Stimulated activated CD8-positive, alpha-beta memory T cell treated with anti-CD3 and anti-CD28 coated beads, Interleukin-4, amount 100 ng/mL, for 1 hour (primary cell): ENCODE measurements at places on chromosomes 2 and 18.

DNA sequence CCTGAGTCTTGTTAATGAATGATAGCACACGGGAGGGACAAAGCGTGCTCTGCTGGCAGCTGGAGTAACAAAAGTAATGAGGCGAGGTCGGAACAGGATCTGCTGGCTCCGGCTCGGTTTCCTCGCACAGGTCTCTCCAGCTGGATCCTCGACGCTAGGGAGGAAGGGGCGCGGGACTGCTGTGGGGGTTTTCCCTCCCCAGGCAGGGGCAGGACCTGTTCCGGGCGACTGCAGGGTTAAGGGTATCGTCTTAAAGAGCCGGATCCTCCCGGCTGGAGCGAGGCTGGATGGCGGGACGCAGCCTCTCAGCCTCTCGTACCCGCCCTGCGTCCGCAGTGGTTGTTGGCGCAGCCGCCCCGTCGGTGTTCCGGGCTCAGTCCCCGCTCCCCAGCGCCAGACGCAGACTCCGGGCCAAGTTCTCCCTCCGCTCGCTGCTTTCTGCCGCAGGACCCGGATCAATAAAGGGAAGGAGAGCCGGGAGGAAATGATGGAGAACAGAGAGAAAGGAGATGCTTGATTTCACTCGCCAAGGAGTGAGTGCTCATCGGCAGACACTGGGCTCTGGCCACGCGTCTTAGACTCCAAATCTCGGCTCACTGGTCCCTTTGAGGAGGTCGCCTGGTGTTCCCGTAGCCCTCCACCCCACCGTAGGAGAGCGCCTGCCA lies 1.1 kb upstream of the LIPG start:
- DNase-seq = no peak

DNA sequence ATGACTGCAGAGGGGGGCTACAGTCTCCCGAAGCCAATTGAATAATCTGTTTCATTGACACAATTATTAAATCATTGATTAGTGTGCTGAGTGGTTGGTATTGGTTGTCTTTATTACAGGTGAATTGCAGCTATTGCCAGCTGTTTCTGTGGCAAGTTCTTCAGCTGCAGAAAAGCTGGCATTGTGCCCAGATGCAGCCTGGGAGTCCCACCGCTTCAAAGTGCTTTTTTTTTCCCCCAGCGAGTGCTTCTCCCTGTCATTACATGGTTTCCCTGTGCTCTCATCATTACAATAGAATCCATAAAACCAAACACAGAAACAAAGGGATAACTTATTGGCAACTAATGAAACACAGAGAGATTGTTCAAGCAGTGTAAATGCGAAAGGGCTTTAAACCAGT lies 164.7 kb downstream of the GRB14 start:
- no peak for DNase-seq

DNA sequence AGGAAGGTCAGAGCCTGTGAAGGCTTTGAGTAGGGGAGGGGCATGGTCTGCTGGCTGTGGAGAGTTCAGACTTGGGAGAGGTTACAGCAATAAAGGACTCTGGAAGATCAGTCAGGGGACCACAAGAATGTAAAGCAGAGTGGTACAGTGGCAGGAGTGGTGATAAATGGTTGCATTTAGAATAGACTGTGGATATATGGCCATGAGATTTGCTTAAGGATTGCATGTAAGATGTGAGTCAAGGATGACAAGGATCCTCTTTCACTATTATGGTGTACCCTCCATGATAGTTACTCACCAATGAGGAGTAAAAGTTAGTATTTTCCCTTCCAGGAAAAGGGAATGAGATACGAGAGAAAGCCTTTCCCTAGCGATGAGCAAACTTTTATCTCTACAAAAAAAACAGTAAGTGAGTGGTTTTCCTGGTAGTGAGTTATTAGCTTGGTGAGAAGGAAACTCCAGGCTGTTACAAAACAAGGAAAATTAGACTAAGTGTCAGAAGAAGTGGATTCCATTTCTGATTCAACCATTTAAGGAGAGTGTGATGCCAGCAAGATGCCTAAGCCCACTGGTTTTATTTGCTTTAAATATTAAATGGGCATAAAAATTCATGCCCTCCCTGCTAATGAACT lies 818.0 kb upstream of the ACVR2A start:
- DNase-seq = no peak

DNA sequence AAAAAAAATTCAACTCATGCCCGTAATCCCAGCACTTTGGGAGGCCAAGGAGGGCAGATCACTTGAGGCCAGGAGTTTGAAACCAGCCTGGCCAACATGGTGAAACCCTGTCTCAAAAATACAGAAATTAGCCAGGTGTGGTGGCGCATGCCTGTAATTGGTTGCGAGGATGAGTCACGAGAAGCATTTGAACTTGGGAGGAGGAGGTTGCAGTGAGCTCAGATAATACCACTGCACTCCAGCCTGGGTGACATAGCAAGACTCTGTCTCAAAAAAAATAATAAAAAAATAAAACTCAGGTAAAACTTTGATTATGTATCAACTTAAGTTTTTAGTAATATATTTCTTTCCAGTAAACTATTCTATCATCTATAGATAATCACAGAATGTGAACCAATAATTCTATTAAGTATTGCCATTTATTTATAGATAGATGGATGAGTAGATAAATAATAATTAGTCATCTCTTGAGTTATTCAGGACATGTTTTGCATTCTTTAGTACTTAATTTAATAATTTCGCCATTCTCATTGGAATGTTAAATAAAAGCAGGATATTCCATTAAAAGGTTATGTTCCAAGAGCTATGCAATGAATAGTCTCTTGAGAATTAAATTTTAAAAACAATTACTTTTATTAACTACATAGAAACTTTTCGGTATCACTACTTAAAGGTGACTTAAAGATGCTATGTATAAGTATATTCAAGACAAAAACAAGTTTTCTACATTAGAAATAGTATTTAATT lies 48.7 kb downstream of the WDPCP start:
- DNase-seq = no peak

- no peak for DNase-seq
Observed at GRCh38 chr2:99085421-99085820, 56.1 kb upstream of the C2orf15 start.

DNA sequence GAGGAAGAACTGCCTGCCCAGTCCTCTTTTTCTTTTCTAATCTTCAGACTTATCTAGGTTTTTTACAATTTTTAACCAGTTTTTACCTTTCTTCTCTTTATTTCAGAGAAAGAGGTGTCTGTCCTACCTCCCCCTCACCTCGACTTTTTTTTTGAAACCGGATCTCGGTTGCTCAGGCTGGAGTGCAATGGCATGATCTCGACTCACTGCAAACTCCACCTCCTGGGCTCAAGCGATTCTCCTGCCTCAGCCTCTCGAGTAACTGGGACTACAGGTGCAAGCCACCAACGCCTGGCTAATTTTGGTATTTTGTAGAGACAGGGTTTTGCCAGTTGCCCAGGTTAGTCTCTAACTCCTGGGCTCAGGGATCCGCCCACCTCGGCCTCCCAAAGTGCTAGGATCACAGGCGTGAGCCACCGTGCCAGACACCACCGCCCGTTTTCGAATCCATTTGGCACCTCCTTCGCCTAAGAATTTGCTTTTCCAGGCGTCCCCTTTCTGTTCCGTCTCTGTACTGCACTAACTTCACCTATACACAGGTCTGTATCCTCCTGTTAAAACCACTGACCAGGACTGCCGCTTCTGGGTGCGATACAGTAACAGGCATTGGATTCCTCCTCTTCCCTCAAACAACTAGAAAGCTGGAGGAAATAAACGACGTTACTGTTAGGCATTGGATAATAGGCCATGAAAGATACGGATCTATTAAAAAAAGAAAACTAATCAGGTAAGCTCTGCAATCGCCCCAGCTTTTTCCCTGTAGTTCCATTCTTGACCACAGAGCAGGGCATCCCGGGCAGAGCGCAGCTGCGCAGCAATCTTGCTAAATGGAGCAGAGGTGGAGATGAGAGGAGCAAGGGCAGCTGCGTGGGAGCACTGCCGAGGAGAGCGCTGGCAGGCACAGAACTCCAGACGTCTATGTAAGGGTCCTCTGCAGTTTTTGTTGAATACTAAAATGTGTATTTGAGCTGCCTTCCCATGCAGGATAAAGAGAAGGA lies 69.9 kb downstream of the ZC3H6 start:
- DNase-seq = no peak

DNA sequence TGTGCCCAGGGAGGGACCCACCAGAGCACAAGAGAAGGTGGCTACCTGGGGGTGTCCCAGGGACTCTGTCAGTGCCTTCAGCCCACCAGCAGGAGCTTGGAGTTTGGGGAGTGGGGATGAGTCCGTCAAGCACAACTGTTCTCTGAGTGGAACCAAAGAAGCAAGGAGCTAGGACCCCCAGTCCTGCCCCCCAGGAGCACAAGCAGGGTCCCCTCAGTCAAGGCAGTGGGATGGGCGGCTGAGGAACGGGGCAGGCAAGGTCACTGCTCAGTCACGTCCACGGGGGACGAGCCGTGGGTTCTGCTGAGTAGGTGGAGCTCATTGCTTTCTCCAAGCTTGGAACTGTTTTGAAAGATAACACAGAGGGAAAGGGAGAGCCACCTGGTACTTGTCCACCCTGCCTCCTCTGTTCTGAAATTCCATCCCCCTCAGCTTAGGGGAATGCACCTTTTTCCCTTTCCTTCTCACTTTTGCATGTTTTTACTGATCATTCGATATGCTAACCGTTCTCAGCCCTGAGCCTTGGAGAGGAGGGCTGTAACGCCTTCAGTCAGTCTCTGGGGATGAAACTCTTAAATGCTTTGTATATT lies 14.0 kb downstream of the ITM2C start:
- DNase-seq = no peak

DNA sequence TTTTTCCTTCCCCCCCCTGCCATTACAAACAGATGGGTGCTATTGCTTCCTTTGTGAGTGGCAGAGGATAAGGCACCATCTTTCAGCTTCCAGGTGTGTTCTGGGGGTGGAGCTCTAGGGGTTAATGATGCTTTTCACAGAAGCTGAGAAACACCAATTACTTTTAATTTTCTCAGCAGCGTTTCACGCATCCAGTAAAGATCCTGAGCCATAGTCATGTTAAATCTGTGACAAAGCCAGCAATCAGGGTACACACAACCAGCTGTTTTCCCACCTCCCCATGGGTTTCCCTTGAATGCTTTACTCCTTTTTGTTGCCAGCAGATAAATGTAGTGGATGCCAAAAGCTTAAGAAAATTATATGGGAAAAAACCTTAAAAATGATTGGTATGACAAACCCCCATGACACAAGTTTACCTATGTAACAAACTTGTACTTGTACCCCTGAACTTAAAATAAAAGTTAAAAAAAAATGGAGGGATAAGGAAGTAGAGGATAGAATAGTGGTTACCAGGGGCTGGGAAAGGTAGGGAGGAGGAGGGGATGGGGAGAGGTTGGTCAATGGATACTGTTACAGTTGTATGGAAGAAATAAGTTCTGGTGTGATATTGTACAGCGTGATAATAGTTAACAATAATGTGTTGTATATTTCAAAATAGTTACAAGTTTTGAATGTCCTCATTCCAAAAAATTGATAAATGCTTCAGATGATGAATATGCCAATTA lies 70.0 kb downstream of the ACOXL start:
- no peak for DNase-seq

DNA sequence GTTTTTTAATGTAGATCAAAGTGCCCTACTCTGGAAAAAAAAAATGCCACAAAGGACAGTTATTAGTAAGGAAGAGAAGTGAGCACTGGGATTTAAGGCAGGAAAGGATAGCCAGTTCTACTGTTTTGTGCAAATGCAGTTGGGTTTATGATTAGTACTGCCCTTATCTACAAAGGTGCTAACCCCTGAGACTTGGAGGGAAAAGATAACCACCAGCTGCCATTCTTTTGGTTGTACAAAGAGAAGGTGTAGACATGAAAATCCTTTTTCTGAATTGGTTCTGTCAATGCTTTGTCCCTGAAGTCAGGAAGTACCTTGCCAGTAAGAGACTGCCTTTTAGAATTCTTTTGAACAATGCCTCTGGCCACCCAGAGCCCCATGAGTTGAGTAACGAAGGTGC lies 11.3 kb downstream of the APLF start:
- no peak for DNase-seq

GRCh38 chr2:201403880-201404279 lies 46.7 kb upstream of the FLACC1 start:
- DNase-seq = no peak
